ENCODE measurements at places on chromosomes 12 and 14.

DNA sequence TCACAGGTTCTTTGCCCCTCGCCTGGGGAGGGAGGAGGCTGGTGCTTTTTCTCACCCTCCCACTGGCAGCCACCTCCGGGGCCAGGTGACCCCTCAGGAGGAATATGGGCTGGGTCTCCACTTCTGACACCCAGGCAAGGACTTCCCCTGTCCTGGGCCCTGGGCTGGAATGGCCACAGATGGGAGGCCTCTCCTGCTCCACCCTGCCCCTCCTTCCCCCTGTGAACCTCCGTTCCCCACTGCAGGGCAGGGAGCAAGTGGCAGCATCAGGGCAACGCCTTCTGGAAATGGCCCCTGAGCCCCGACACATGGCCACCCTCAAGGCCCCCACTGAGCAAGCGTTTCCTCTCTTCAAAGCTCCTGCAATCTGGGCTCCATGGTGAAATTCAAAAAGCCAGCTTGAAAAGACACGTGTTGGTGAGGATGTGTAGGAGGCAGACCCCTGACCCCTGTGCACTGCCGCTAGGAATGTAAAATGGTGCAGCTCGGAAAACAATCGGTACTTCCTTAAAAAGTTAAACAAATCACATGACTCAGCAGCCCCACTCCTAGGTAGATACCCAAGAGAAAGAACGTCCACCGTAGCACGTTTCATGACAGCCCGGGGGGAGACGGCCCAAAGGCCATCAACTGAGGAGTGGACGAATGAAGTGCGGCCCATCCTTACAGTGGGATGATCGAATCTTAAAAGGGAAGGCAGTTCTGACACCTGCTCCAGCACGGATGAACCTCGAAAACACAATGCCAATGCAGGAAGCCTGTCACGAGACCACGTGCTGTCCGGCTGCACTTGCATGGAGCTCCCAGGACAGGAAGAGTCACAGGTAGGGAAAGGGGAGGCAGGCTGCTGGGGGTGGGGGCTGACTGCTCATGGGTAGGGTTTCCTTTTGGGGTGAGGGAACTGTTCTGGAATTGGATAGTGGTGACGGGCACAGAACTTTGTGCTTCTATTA is 11.5 kb downstream of the XRCC3 start:
- no peak overlapping the region for H3K27ac ChIP-seq
- H3K27me3 ChIP-seq = no peaks in the 10 kb centered on the region
- H3K4me3 ChIP-seq = no peak overlapping the region
- peaks cover 1% of the 10 kb centered on the region for H3K4me1 ChIP-seq
- H3K36me3 ChIP-seq = peaks cover 18% of the 10 kb centered on the region
- no peak for DNase-seq

DNA sequence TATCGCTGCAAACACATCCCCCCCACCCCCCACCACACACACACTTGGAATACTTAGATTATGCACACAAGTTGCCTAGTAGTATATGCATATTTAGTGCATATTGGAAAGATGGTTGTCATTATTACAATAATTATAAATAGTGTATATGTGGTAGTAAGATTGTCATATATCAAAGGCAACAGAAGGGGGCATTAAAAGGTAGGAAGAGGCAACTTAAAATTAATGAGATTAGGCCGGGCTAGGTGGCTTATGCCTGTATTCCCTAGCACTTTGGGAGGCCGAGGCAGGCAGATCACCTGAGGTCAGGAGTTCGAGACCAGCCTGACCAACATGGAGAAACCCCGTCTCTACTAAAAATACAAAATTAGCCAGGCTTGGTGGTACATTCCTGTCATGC is 52.1 kb downstream of the GSC start:
- H3K4me3 ChIP-seq = no peak overlapping the region
- H3K27ac ChIP-seq = no peak overlapping the region
- no peaks in the 10 kb centered on the region for H3K27me3 ChIP-seq
- no peaks in the 10 kb centered on the region for H3K36me3 ChIP-seq
- H3K4me1 ChIP-seq = peaks cover 2% of the 10 kb centered on the region

GRCh38 chr14:21526672-21527317 is 649 bp upstream of the SALL2 start:
- H3K27me3 ChIP-seq = peaks cover 2% of the 10 kb centered on the region
- H3K4me3 ChIP-seq = peak overlapping the region; percentile 69
- H3K27ac ChIP-seq = peak overlapping the region; percentile 14
- H3K36me3 ChIP-seq = no peaks in the 10 kb centered on the region
- no peak for DNase-seq
- H3K4me1 ChIP-seq = peaks cover 16% of the 10 kb centered on the region

GRCh38 chr12:131404705-131405104 is 306.2 kb upstream of the SFSWAP start:
- no peaks in the 10 kb centered on the region for H3K4me1 ChIP-seq
- no peak for DNase-seq
- no peak overlapping the region for H3K4me3 ChIP-seq
- H3K27ac ChIP-seq = no peak overlapping the region
- no peaks in the 10 kb centered on the region for H3K36me3 ChIP-seq

DNA sequence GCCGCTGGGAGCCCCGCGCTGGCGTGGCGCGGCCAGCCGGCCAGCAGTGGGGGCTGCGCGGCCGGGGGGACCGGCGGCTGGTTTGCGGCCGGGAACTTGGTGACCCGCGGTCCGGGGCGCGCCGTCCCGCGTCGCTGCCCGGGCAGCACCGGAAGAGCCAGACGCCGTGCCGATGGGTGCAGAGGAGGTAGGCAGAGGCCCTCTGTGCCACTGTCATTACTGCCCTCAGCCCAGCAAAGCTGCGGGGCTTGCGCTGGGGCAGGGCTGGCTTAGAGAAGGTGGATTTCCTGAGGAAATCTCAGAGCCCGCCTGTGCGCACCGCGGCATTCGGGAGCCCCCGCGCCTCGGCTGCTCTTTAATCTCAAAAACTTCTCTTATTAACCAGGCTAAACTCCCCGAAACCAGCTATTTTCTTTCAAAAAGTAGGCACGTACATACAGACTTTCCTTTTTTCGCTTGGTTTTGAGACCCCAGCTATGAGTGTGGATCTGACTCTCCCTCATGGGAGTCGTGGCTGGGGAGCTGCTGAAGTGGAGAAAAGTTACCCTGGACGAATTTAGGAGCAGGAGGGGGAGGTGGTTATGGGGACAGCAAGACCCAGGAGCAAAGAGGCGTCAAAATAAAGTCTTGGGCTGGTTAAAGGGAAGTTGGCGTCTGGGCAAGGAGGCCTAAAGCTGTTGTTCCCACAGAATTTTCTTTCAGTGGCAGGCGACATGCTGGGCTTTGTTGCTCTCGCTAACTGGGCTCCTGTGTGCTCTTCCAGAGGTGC is 802 bp downstream of the SUSD6 start:
- peaks cover 62% of the 10 kb centered on the region for H3K4me1 ChIP-seq
- no peaks in the 10 kb centered on the region for H3K27me3 ChIP-seq
- DNase-seq = peak; percentile 50
- peak overlapping the region; percentile 94 for H3K27ac ChIP-seq

DNA sequence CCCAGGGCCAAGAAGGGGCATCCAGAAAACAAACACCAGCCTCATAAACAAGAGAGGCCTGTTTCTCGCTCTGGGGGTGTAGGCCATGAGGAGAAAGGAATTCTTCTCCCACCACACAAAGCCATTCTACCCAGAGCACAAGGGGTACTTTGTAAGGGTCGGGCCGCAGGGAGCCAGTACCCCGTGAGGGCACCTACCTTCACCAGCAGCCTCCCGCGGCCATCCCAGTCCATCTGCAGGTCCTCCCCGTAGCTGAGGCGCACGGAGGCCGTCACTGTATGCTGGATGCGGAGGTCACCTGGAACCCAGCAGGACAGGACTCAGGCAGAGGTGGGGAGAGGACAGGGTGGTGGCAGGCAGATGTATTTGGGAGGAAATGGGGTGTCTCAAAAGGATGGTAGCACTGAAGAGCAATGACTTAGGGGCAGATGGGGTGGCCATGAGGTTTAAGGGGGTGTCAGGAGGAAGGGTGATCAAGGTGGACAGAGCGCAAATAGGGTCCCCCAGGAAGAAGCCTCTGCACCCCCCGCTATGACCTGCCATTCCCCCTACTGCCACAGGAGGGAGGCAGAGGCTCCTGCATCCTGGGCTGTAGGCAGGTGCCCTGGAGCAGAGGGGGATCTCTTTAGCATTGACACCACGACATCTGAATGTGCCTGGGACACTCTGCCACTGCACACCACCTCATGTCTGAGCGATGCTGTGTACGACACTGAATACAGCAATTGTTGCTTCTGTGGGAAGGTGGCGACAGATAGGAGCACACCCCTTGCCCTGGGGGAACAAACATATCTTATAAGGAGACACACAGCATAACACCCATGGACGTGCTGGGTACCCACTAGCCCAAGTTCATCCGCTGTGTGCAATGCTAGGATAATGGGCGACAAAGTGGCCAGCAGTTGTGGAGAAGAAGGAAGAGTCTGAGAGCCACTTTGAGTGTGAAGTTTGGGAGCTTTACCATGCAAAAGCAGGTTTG is 61.4 kb downstream of the VWF start:
- no peaks in the 10 kb centered on the region for H3K36me3 ChIP-seq
- peak; percentile 66 for DNase-seq
- H3K27me3 ChIP-seq = peaks cover 17% of the 10 kb centered on the region
- peaks cover 2% of the 10 kb centered on the region for H3K4me1 ChIP-seq
- H3K4me3 ChIP-seq = no peak overlapping the region

- H3K36me3 ChIP-seq = peaks cover 3% of the 10 kb centered on the region
- peaks cover 6% of the 10 kb centered on the region for H3K27me3 ChIP-seq
- H3K4me1 ChIP-seq = peaks cover 10% of the 10 kb centered on the region
These were observed 118.6 kb downstream of the GCH1 start for GRCh38 chr14:54784060-54784459.

DNA sequence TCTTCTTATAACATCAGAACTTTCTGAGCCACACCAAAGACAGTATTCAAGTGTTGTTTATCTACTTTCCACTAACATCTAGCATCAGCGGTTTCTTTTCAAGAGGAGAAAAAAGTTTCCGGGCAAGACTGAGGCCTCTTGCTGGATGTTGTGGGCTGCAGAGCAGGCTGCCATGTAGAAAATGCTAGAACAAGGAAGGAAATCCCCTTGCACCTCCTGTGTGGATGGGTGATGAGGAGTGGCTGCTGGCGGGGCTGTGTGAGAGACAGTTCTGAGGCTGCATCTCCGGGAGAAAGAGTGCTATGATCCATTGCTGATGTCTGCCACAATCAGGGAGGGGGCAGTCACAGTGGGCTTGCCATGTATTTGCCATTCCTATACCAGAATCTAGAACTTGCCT is 37.8 kb upstream of the PPP1CC start:
- H3K4me1 ChIP-seq = peaks cover 62% of the 10 kb centered on the region
- H3K4me3 ChIP-seq = no peak overlapping the region
- H3K27me3 ChIP-seq = no peaks in the 10 kb centered on the region
- H3K27ac ChIP-seq = peak overlapping the region; percentile 89

- H3K4me1 ChIP-seq = peaks cover 53% of the 10 kb centered on the region
- no peaks in the 10 kb centered on the region for H3K27me3 ChIP-seq
- peak overlapping the region; percentile 95 for H3K4me3 ChIP-seq
- DNase-seq = peak; percentile 12
- peaks cover 6% of the 10 kb centered on the region for H3K36me3 ChIP-seq
- H3K27ac ChIP-seq = peak overlapping the region; percentile 94
These were observed 717 bp downstream of the PPHLN1 start for GRCh38 chr12:42326541-42327226.

GRCh38 chr12:46219877-46220655 is 48.8 kb downstream of the SLC38A1 start:
- peak; percentile 59 for DNase-seq
- H3K36me3 ChIP-seq = peaks cover 81% of the 10 kb centered on the region
- H3K4me3 ChIP-seq = peak overlapping the region; percentile 71
- peak overlapping the region; percentile 97 for H3K27ac ChIP-seq
- H3K27me3 ChIP-seq = no peaks in the 10 kb centered on the region
- peaks cover 99% of the 10 kb centered on the region for H3K4me1 ChIP-seq

DNA sequence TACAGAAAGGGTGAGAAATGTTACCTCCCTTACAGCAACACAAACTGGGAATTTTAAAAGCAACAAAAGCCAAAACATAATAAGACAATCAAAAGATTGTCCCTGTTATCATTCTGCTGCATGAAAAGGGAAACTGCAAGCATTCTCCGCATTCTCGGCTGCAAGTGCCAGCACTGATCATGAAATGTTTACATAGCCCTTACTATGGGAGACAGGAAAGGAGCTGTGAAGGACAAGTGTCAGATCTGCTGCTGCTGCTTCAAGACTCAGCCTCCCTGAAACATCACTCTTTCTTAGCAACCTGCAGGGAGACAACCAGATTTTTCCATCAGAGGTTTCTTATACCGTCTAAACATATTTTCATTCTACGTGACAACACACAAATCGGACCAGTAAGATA is 20.1 kb downstream of the DENND5B start:
- no peaks in the 10 kb centered on the region for H3K36me3 ChIP-seq
- no peak overlapping the region for H3K27ac ChIP-seq
- no peak overlapping the region for H3K4me3 ChIP-seq
- no peak for DNase-seq
- H3K27me3 ChIP-seq = peaks cover 10% of the 10 kb centered on the region

GRCh38 chr12:83389237-83389996 is 702.7 kb downstream of the TMTC2 start:
- H3K27ac ChIP-seq = no peak overlapping the region
- H3K27me3 ChIP-seq = no peaks in the 10 kb centered on the region
- no peaks in the 10 kb centered on the region for H3K36me3 ChIP-seq
- DNase-seq = no peak
- H3K4me1 ChIP-seq = no peaks in the 10 kb centered on the region

- no peak overlapping the region for H3K4me3 ChIP-seq
- no peaks in the 10 kb centered on the region for H3K36me3 ChIP-seq
- DNase-seq = peak; percentile 1
- no peaks in the 10 kb centered on the region for H3K4me1 ChIP-seq
- H3K27ac ChIP-seq = no peak overlapping the region
These were observed 28.0 kb upstream of the GARIN6 start for GRCh38 chr12:99619389-99620158.

DNA sequence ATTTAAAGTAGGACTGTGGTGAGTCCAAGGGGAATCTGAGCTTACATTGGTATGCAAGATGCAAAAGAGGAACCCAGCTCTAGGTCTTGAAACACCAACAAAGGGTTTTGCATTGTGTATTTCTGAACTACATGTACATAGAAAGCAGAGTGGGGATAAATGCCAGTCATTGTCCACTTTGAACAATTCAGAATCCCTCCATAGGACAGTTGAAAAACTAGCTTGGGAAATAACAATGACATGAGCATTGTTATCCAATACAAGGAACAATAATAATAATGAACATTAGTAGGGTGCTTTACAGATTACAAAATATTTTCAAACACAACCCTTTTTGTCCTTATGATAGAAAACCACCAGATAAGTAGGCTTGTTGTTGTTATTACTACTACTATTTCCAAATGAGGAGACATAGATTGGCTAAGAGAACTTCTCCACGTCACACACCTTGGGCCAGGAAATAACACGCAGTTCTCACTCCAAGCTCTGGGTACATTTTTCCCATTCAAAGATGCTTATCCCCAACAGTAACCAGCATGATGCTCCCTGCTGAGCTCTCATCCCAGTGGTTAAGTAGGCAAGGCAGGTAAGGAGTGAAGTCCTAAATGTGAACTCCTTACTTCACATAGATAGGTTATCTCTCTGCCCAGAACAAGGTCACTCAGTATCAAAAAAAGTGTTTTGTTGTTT is 51.7 kb upstream of the RASSF8 start:
- no peaks in the 10 kb centered on the region for H3K36me3 ChIP-seq
- H3K27ac ChIP-seq = no peak overlapping the region
- no peaks in the 10 kb centered on the region for H3K27me3 ChIP-seq
- no peaks in the 10 kb centered on the region for H3K4me1 ChIP-seq
- DNase-seq = no peak
- H3K4me3 ChIP-seq = no peak overlapping the region

- peak; percentile 66 for DNase-seq
- peak within 1 kb of the TSS; percentile 29 for H3K27ac ChIP-seq
- peak within 1 kb of the TSS; percentile 70 for H3K4me3 ChIP-seq
- H3K36me3 ChIP-seq = no peaks in the 10 kb centered on the region
- peaks cover 72% of the 10 kb centered on the region for H3K4me1 ChIP-seq
These were observed at the start of gene CD4 for GRCh38 chr12:6788972-6789924. Gene CD4, plus strand, starts transcription at chr12:6789528. Its CDS starts 10,611 bp downstream, at chr12:6800139.
